Activated naive CD4-positive, alpha-beta T cell treated with anti-CD3 and anti-CD28 coated beads for 36 hours (primary cell): ENCODE measurements at places on chromosomes 1 and 21. TPM values are rescaled to one million over a fixed set of nuclear protein-coding genes. Genes with fewer than 3 reads are reported as not detected.

DNA sequence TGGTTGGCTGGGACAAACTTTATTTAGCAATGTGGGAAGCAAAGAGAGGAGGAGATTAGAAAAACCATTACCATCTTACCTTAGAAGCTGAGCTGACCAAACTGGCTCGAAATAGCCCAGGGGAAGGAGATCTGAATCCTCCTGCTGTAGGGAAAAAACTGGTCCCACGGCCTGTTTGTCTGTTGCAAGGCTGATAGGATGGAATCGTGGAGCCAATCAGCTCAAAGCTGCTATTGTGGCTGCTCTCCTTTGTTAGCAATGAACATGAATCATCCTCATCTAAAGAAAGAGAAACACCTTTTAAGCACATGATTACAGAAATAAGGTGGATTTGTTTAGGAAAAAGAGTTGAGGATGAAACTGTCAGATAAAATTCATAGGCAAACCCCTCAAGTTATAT, 21.5 kb downstream of the CLSPN start:
- DNase-seq: no peak

GRCh38 chr1:226687426-226687825, 51.7 kb downstream of the ITPKB start:
- peak; percentile 74 for DNase-seq

GRCh38 chr1:158020886-158021620, 27.6 kb downstream of the KIRREL1 start:
- no peak for DNase-seq

DNA sequence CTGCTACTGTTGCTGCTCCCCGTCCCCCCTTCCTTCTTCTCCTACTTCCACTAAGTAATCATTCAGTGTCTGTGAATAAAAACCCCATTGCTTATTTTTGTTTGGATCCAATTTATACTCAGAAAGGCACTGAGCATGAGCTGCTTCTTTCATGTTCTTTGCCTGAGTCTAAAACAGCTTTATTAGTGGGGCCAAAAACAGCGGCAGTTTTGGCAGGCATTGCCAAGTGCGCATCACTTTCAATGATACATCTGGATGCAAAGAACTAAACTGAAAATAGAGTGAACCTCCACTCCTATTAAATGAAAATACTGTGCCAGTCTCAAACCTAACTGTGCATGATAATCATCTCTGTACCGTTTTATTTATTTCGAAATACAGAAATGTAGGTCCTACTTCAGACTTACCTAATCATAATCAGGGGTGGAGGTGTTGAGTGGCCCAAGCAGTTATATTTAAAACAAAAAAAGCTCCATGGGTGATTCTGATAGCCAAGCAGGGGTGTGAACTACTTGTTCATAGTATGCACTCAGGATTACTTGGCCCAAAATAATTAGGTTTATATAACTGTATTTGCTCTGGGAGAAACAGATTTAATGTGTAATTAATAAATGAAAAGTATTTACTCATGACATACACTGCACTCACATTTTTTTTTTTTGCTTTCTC, 48.4 kb downstream of the NEK7 start:
- DNase-seq: no peak

DNA sequence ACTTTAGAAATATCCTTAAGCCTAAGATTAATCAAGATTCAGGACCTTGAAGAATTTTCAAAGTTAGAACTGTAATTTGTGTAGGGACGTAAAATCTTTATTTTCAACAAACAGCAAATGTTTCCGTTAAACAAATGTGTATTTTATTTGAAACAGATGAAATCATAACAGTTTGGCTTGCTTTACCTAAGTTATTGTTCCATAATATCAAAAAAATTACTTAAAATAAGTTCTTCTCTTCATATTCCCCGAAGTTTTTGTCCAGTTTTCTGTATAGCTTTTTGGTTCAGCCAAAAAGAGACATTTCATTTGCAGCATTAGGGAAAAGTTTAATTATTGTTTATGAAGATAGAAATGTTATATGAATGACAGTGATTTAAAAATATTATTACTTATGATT, 100.1 kb downstream of the NFIA start:
- DNase-seq: no peak

DNA sequence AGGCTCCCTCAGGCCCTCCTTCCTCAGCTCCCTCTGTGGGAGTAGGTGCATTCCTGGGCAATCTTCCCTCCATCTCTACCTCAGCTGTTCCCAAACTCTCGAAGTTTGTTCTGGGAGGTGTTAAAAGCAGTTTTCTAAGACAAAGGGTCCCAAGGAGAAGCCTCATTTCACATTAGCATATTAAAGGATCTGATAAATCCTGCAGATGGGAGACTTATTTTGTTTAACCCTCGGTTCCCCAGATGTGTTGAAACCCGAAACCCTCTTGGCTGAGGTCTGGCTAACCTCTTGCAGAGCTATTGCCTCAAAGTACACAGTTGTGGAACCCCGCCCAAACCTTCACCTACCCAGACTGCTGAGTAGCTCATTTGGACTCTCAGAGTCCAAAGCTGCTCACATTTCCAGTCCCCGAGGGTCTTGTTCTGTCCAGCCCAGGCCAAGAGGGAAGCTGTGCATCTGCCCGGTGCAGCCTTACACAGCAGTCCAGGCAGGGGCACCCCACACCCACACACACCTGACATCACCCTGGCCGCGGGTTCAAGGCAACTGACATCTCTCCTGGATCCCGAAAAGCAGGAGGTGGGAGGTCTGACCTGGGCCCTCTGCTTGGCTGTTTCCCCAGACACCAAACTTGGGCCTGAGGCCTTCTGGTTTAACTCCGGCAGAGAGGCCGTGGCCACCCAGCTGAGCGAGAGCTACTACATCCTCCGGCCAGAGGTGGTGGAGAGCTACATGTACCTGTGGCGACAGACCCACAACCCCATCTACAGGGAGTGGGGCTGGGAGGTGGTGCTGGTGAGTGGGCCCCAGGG, 19.5 kb upstream of the SELENON start:
- no peak for DNase-seq

DNA sequence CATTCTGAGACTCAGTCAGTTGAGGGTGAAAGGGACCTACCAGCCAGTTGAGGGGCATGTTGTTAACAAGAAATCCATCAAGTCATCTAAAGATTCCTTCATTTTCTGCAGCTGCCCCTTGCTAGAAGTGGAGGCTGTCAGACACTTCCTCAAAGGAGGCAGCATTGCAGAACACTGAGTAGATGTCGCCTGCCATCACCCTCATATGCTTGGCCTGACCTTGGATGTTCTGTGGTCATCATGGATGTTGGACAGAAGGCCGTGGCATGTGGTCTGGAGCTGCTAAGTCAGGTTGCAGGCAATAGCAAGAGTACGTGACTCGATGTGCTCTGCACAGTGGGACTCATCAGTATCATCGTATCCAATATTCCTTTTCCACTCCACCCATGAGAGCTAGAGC, 70.6 kb downstream of the GATAD2B start:
- no peak for DNase-seq

- DNase-seq: no peak
Observed at GRCh38 chr1:57600424-57600823, 176.6 kb upstream of the DAB1 start.

GRCh38 chr1:88118176-88118845, 565.8 kb upstream of the PKN2 start:
- DNase-seq: no peak

DNA sequence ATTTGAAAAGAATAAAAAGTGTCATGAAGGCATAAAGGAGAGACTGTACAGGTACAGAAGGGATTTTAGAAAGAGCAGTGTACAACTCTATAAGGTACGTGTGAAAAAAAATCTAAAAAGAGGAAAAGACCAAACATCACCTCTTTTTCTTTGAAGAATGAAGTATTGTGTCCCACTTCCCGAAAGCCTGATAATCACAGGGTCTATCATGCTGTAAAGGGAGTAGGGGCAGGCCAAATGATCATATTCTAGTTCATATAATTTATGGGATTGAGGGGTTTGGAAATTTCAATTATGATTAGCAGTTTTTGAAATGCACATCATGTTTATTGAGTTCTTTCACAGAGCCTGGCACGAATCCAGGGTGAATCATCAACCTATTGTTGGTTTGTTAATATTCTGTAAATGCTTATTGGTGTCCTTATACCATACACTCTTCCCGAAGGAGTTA, 910 bp upstream of the RERE start:
- peak; percentile 30 for DNase-seq

DNA sequence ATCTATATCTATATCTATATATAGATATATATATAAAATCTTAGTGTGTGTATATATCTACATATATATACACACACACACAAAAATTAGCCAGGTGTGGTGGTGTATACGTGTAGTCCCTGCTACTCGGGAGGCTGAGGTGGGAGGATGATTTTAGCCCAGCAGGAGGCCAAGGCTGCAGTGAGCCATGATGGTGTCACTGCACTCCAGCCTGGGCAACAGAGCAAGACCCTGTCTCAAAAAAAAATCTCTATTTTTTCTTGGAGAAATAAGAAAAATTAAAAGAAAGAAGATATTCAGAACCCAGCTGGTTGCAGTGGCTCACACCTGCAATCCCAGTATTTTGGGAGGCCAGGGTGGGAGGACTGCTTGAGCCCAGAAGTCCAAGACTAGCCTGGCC, 65.4 kb upstream of the MUTYH start:
- DNase-seq: no peak

DNA sequence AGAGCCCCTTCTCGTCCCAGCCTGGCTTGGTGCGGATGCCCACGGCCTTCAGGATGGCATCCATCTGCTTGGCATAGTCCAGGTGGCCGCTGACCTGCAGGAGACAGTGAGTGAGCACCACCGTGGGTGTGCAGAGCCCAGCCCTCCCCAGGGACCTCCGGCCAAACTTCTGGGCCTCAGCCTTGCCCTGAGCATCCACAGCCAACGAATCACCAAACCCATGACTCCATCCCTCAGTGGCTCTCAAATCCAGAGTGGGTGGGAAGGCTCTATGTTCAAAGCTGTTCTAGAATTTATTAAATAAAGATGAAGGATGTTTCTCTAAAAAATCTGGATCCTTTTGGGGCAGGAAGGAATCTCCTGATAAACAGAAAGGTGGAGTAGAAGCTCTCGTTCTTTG, 18.7 kb downstream of the HTR6 start:
- no peak for DNase-seq

- no peak for DNase-seq
Observed at GRCh38 chr1:78075621-78076020, 29.9 kb downstream of the GIPC2 start.

DNA sequence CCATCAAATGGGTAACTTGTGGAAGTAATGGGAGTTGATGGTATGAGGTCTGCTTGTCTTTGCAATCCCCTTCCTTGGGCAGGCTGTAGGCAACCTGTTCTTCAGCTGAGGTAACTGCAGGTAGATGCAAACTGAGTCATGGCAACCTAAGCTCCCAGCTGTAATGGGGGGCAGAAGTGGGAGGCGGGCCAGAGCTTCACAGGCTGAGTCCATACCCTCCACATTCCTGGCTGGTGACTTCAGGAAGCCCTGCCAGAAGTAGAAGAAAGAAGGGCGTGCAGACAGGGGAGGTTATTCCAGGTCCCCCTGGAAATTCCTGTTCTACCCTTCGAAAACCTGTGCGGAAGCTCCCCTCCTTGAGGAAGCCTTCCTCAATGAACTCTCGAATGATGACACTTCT, 44.9 kb downstream of the ARHGEF11 start:
- DNase-seq: no peak

DNA sequence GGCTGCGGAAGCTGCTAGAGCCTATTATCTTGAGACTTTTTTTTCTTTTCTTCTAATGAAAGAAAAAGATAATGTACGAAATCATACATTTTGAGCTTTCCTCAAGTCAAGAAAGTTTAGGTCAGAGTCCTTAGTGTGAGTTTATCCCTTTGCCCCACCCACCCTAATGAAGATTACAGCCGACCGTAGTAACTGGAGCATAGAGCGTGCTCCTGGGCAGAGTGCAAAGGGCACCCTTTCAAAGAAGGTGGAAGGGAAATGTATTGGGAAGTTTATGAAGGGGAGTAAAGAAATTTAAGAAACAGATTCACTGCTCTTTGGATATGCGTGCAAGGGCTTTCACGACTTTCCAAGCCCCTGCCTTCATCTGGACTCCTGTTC, 17.2 kb downstream of the GNG12 start:
- DNase-seq: no peak

- DNase-seq: no peak
Observed at GRCh38 chr1:183952101-183952500, 85.4 kb downstream of the COLGALT2 start.

DNA sequence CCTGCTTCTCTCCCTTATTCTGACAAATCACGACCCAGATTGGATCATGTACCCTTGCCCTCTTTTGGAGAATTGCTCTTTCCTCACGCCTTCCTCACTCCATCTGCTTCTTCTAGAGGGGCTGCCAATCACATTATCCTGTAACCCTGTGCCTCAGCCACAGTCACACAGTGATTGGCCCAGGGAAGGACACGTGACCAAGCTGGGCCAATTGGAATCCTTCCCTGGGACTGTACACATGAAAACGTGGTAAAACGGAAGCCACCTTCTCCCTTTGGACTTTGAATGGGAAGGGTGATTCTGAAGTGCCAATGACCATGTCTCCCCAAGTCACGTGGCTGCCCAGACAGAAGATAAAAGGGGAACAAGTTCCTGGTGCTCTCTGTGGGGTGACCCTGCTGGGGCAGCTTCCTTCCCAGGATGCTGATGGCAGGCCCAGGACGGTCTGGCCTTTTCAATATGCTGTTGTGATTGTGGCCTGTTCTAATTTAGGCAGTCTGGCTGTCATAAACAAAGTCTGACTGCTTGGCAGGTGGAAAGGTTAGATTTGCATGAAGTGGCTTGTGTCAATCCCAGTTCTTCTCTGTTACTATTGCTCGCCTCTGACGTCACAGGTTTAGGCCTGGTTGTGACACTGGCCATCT, 92.9 kb downstream of the UBIAD1 start:
- no peak for DNase-seq

DNA sequence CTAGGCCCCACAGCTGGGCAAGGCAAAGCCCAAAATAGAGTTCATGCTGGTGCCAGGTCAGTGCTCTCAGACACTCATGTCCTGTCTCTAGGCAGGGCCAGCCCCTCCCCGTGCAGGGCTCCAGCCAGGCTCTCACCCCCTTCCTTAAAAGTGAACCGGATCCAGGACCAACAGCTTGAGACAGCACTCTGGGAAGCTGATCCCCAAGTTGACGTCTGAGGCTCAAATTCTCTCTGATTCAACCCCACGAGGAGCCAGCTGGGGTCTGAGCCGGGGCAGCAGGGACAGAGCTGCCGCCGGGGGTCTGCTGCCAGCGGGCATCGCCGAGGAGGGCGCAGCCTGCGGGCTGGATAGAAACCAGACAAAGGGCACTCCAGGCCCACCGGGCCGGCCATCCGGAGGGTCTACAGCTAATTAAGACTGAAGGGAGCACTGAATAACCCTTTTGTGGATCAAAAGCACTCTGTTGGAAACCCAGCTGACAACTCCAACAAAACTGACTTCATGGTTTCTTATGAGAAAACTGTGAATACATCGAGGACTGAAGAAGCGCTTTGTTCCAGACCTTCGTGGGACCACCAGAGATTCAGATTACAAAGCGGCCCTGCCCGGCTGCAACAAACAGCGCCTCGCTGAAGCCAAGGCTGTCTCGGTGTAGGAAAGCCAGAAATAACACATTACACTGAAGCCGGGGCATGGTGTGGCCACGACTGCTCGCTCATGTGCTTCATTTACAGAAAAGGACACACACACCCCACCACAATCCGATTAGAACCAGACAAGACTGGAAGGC, 95.8 kb downstream of the PSMG1 start:
- no peak for DNase-seq

GRCh38 chr21:40613546-40614030, 233.4 kb downstream of the DSCAM start:
- DNase-seq: no peak

The SPRR2F gene
- not detected for total RNA-seq

The HTR1D gene
- total RNA-seq: not detected

The GJC2 gene
- total RNA-seq: 0.25 TPM

The MPZ gene
- total RNA-seq: 4.4 TPM

The FMO2 gene
- not detected for total RNA-seq

The RNASEL gene
- 2.5 TPM for total RNA-seq

The CASQ1 gene
- total RNA-seq: not detected
